ENCODE measurements at places on chromosomes 2 and 18.

- DNase-seq, result no peak
These were observed 49.5 kb upstream of the KIDINS220 start for GRCh38 chr2:8886876-8887275.

- DNase-seq, result no peak
These were observed 127.2 kb upstream of the MAPRE2 start for GRCh38 chr18:34913837-34914661.

DNA sequence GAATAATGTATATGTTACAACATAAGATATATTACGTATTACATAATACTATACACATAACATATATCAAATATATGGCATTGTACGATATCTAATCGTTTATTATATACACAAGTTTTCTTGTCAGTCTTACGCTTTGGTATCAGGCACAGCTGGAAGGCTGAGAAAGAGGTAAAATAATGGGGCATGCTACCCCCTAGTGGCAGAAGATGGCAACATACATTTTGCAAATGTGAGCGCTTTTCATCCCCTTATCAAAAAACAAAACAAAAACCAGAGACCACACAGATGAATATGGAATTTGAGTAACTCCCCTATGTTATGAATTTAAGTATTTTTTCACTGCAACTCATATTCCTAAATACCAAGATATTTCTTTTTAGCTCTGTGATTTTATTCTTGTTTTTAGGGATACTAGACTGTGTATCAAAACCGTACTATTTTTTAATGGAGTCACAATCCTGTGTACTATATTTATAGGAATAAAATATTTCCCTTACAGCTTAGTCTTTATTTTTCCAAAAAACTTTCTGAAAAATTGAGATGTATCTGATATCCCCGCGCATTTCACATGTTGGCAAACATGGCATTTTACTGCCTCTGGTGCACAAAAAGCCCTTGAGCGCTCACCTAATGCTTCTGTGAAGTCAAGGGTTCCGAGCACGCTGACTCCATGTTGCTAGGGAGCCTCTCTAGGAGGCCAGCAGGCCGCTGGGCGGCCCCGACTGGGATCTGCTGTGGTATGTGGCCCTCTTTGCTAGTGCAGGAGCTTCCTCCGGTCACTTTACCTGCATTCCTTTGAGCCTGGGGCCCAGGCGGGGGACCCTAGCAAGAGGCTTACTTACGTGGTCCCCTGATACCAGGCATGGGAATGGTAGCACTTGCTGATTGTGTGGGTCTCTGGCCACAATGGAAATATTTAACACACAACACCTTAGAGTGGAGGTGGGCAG is 62.5 kb downstream of the SLC4A3 start:
- DNase-seq, result no peak

GRCh38 chr18:22047485-22047884 is 121.9 kb upstream of the GATA6 start:
- no peak for DNase-seq

- DNase-seq, result no peak
These were observed 265.7 kb downstream of the MEIS1 start for GRCh38 chr2:66700677-66701066.

DNA sequence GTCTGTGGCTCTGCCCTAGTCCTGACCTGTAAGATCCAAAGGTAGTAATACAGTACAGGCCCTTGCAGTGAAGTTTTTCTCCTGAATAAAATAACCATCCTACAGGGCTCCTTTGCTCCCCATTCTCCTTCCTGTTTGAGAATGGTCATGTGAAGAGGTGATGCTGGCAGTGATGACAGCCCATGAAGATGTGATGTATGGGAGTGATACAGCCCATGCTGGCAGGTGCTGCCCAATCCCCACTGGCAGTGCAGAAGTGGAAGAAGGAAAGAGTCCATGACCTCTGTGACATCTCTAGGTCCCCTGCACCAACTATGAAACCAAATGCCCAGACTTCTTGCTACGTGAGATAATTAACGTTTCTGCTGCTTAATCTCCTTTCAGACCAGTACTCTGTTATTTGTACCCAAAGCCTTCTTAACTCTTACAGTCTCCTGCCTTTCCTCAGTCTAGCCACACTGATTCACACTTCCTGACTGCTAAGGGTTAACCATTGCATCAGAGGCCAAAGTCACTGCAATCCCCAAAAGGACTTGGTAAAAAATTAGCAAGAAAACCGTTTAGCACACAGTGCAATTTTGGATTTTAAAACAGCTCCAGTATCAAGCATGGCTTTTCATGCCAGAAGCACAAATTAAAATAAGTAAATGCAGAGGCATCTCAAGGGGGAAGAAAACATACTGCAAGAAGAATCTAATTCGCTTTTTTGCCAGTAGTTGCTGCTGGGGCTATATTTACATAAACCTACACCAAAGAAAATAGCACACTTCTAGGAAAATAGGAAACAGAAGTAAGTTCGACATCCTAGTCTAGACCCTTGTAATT is 98.0 kb downstream of the STK39 start:
- DNase-seq, result no peak

DNA sequence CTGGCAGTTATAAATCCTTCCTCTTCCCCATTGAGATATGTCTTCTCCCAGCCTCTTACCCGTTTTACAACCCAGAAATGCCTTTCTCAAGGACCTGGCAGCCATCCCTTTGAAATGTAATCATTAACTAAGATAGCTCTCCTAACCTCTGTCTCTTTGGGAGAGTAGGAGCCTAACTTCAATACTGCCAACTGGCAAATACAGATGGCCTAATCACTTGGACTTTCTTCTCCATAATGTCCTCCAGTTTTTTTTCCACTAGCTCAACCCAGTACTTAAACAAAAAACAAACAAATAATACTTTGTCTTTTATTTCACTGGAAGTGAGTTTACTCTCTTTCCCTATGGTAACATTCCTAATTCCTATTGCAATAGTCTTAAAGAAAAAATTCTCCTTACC is 1391.1 kb downstream of the SUCLG1 start:
- no peak for DNase-seq

DNA sequence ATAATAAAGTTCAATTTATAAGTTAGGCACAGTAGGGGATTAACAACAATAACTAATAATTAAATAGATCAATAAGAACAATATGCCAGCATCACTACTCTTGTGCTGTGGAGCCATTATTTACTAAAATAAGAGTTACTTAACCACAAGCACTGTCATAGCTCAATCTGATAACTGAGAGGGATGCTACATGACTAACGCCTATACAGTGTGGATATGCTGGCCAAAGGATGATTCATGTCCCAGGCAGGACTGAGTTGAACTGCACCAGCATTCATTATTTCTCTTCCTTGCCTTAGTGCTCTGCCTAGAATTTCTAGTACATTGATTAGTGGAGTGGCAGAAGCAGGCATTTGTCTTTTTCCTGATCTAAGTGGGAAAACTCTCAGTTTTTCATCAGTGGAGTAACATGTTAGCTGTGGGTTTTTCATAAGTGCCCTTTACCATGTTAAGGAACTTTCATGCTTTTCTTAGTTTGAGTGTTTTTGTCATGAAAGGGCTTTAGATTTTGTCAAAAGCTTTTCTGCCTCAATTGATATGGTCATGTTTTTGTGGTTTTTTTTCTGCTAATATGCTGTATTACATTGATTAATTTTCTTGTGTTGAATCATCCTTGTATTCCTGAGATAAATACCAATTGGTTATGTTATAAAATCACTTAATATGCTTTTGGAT is 21.7 kb downstream of the KIAA1328 start:
- DNase-seq, result no peak

DNA sequence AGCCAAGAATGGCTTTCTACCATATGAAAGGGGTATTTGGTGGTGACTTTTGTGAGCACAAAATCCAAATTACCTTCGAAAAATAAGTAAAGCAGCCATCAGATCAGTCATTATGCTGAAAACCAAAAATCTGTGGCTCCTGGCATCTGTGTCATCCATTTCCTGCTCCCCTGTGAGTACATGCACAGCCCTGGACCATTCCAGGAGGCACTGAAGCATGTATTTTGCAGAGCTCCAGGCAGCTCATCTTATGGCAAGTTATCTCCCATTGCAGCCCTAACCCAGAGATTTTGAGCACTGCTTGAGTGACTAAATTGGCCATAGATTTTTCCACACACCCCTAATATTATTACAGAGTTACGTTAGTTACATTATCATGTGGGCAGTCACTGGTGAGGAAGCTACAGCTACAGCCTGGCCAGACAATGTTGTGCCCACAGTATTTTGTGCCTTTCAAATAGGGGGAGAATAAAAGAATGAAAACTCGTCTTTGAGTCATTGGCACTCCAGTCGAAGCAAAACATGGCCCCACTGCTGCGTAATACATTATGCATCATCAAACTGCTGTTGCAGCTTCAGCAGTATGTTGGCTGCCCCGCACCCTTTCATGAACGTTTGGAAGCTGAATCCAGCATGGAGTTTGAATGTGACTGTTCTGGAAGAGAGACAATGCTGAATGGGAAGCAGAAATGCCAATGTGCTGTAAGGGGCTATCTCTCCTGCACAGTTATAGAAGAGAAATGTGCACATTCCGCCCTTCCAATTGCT is 702.2 kb downstream of the RNF144A start:
- DNase-seq, result no peak

GRCh38 chr18:69865776-69866175 is 81.9 kb downstream of the CD226 start:
- no peak for DNase-seq

DNA sequence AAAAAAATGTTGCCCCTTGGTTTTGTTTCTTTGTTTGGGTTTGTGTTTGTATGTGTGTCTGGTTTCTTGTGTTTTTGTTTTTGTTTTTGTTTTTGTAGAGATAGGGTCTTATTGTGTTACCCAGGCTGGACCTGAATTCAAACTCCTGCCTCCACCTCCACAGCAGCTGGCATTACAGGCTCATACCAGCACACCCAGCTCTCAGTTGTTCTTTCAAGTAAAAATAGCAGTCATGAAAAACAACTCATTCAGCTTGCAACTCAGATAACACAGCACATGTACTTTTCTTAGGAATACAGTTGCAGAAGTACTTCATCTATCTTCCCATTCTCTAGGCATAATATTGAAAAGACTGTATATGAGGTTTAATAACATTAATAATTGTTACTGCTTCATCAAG is 37.0 kb downstream of the ZC3H8 start:
- DNase-seq, result no peak

DNA sequence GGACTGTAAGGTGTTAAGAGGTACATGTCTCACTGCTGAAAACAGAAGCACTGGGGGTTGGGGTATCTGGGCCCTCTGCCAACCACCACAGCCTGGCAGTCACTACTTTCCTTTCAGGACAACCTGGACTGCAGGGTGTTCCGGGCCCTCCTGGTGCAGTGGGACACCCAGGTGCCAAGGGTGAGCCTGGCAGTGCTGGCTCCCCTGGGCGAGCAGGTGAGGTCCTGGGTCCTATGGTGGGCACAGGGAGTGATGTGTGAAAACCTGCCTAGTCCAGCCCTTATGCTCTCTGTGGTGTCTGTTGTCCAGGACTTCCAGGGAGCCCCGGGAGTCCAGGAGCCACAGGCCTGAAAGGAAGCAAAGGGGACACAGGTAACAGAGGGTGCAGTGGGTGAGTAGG is 40.0 kb downstream of the MARCO start:
- no peak for DNase-seq
